ENCODE measurements at places on chromosomes 2 and 18.

DNA sequence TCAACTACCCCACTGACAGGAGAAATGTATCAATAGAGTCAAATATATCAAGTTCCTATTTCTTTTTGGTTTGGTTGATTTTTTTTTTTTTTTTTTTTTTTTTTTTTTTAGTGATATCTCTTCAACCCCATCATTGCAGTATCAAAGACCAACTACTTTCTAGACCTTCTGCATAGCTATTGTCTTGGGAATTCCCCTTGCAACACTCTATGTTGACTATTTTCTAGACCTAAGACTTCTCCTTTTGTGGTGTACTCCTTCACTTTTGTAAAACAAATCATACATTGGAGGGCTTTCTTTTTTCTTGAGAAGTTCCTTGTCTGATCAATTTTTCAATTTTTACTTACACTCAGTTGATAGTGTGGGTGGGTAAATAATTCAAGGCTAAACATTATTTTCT lies 46.5 kb upstream of the NR4A2 start:
- DNase-seq = no peak

DNA sequence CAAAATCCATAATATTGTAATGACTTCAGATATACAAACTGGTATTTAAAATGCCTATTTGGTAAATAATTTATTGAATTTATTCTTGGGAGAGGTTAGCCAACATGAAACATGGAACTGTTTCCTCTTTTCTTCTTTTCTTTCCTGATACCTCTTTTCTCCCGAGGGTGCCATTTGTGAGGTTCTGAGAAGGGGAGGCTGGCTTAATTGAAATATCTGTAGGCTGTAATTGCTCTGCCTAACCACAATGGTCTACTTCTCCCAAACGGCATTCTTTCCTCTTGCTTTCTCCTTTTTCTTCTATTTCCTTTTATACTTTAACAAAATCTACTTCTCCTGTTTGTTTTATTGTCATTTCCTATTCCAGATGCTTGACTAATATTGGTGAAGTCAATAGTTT lies 114.9 kb downstream of the TCF4 start:
- no peak for DNase-seq

DNA sequence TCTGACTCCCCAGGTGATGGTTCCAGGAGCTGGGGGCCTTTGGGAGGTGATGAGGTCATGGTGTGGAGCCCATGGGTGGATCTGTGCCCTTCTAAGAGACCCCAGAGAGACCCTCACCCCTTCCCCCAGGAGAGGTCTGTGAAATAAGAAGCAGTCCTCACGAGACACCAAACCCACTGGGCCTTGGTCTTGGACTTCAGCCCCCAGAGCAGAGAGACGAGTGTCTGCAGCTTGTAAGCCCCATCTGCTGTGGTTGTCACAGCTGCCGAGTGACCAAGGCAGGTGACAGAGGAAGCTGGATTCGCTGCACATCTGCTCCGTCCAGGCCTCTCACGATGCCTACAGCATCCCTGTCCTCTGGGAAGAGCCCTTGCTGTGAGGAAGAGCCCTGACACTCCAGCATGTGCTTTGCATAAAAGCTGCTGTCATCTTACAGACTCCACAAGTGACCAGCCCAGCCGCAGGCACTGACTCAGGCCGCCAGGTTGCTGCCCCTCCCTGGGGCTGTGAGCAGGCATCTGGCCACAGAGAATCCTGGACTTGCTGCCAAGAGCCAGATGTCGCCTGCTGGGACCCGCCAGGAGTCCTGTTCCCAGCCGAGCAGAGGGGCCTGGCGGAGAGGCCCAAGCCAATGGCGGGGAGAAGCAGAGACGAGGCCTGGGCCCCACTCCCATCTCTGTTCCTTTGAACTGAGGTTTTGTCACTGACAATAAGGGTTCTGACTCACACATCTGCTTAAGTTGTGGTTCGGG lies 150.8 kb downstream of the PXDN start:
- peak; percentile 90 for DNase-seq

DNA sequence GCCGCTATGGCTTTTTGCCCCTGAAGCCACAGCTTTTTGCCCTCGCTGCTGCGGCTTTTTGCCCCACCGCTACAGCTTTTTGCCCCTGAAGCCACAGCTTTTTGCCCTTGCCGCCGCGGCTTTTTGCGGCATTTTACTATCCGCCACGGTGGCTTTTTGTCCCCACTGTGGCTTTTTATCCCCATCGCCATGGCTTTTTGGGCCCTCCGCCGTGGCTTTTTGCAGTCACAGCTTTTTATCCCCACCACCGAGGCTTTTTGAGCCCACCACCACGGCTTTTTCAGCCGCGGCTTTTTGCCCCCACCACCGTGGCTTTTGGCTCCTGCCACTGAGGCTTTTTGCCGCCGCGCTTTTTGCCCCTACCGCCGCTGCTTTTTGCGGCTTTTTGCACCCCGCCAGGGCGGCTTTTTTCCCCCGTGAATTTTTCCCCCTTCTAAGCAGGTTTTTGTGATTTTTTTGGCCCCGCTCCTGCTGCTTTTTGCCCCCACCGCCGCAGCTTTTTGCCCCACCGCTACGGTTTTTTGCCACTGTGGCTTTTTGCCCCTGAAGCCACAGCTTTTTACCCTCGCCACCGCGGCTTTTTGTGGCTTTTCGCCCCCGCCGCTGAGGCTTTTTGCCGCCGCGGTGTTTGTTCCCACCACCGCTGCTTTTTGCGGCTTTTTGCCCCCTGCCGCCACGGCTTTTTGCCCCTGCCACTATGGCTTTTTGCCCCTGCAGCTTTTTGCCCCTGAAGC lies 2797.2 kb upstream of the TEKT4 start:
- DNase-seq = no peak

- DNase-seq = no peak
Observed at GRCh38 chr2:200733713-200734198, 78.0 kb upstream of the BZW1 start.

DNA sequence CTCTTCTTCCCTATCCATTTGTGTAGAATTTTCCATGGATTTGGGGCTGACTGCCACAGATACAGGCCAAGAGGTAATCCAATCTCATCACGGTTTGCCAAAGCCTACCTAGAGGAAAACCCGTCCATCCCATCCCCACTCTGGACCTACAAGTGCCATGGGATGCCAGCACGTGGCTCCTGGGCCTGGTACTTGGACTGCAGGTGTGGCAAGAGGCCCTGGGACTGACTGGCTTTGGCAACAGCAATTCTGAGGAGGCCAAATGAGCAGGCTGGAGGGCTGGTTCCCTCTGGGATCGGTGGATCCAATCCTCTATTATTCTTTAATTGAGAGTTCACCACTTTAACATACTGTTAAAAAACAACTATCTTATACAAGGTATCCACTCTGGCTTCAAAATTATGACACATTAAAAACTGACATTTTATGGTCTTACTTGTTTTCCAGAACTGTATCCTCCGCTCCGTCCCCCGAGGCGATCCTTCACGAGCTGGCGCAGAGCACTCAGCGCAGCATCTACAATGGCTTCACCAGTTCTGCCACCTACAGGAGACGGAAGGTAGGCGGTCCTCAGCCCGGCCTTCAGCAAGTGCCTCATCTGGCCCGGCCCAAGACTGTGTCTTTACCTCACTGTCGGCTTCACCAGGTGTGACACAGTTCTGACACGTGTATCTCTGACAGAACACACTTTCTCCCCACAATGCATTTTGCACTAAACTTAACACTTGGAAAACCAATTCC lies 19.8 kb downstream of the PDIA6 start:
- no peak for DNase-seq

GRCh38 chr2:217735034-217735433 lies 267.8 kb downstream of the TNS1 start:
- no peak for DNase-seq

- DNase-seq = peak; percentile 20
Observed at GRCh38 chr2:217075268-217076057, 215.6 kb upstream of the TNP1 start.

DNA sequence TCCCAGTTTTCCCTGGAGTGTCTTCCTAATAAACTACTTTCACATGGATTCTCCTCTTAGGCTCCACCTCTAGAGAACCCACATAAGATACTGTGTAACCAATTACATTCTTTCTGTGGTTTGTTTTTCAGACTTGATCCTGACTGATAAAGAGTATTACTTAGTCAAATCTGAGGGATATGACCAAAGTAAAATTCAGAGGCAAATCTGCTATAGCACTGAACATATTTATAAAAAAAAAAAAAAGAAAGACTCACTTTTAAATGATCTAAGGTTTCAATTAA lies 13.9 kb downstream of the CKAP2L start:
- DNase-seq = no peak

DNA sequence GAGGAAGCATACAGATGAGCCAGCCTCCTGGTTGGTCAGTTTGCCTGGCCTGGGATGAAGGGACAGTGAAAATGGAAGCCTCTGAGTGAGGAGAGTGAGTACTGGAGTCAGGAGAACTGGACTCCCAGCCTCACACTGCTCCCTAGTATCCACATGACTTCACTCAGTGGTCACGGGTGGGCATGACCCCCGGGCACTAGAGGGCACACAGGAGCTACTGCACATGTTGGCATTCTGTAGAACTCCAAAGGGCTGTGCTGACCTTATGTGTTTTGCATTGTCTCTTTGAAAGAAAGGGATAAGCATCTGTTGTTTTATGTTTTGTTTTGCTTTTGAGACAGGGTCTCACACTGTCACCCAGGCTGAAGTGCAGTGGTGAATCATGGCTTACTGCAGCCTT lies 23.7 kb downstream of the NCAPH start:
- no peak for DNase-seq

DNA sequence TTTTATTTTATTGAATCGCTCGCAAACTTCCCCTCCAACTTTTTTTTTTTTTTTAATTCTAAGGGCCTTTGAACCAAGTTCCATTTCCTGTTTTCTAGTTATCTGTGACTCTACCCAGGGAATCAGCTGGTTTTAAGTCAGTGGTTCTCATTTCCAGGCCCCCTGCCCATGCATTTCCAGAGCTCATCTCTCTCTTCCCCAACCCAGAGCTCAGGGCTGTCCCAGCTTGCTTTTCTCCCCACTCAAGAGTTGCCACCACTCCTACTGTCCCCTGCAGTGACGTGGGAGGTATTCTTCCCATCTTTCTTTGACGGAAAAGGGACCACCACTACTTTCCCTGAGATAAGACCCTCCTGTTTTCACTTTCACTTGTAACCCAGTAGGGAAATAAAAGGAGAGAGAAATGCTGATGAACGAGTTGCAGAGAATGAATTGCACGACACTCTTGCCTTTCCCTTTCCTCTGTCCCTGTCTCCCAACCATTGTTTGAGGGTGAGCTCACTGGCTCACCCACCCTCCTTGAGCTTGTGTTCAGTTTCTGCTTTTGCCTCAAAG lies 42.1 kb downstream of the TET3 start:
- DNase-seq = no peak
